Amygdala (tissue), 56 donors: ENCODE measurements at places on chromosomes 6 and 20.

- DNase-seq: no peak
These were observed 688.4 kb downstream of the HTR1B start for GRCh38 chr6:76774781-76775384.

GRCh38 chr6:135623979-135624378 lies 126.4 kb upstream of the AHI1 start:
- no peak for DNase-seq

DNA sequence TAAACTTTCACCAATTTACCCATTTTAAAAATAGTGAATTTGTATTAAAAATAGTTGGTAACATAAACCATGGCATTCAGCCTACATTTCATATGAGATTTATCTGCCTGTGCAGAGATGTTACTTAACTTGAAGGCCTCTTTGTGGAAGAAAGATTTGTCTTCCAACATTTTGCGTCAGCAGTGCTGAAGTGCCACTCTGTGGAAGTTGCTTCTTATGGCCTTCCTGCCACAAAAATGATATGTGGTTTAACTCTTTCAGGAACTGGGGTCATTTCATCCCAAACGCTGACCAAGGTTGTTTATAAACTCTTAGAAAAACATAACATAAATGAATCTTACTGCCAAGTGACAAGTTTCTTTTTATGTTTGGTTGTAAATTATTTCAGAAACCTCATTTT lies 246.8 kb downstream of the ARID1B start:
- no peak for DNase-seq

- DNase-seq: no peak
These were observed 806 bp downstream of the MICAL1 start for GRCh38 chr6:109454496-109455436.

- no peak for DNase-seq
These were observed 28.1 kb downstream of the HUS1B start for GRCh38 chr6:628766-629165.

GRCh38 chr20:50380697-50381040 lies 129.5 kb upstream of the PTPN1 start:
- no peak for DNase-seq

DNA sequence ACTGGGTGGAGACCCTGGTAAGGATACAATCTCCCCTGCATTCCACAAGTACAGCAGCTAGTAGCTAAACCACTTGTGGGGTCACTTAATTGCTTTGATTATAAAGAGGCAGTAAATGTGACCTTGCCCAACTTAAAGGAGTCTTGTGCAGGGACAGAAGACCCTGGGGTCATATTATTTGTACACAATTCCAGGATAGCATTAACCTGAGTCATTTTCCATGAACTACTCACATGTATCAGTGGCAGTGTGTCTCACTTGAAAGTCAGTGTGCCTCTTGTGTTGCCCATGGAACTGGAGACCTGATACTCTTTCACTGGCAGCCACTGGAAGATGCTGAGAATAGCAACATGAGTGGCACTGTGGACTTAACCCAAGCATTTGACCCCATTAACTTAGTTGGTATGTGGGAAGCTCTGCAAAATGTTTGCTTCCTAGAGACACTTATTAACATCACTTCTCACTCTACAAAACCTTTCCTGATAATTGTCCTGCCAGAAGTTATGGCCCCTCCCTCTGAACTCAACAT lies 28.9 kb downstream of the CLIC5 start:
- no peak for DNase-seq

- no peak for DNase-seq
These were observed 14.5 kb downstream of the L3MBTL3 start for GRCh38 chr6:130032758-130033340.

GRCh38 chr20:11497545-11497944 lies 420.1 kb upstream of the BTBD3 start:
- no peak for DNase-seq

- DNase-seq: no peak
These were observed 533.3 kb downstream of the HACE1 start for GRCh38 chr6:104326173-104327001.

DNA sequence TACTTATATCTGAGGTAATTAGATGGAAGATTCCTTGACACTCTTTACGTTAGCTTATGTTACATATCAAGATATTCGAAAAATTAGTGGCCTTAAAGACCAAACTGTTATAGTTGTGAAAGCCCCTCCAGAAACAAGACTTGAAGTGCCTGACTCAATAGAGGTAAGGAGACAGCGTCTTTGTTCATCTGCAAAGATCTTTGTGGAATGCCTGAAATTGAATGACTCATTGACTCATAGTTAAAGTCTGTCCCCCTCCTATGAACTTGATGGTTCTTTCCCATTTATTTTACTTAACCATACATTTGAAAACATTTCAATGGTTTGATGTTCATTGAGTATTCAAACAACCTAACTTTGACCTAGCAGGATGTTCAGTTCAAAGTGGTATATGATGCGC lies 47.6 kb upstream of the CDKAL1 start:
- DNase-seq: no peak

DNA sequence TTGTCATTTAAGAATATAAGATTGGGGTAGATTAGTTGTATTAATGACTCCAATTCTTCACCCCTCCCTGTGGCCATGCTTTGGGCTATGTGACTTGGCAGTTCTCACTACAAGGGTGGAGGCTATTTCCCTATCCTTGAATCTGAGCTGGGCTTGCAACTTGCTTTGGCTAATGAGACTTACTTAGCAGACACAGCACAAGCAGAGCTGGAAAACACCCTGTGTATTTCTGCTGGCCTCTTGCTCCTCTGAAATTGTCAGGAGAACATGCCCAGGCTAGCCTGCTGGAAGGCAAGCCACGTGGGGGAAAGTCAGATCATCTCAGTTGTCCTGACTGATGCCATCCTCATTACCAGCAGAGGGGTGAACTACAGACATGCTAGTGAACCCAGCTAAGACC lies 126.5 kb upstream of the HDGFL1 start:
- DNase-seq: no peak

GRCh38 chr6:108134213-108134970 lies 31.4 kb upstream of the NR2E1 start:
- no peak for DNase-seq

- no peak for DNase-seq
These were observed 27.7 kb downstream of the HIVEP1 start for GRCh38 chr6:12039540-12040459.

- DNase-seq: no peak
These were observed 853.8 kb upstream of the FLRT3 start for GRCh38 chr20:15191082-15191723.

- no peak for DNase-seq
These were observed 5.9 kb downstream of the DLL1 start for GRCh38 chr6:170284866-170285469.

GRCh38 chr6:155419161-155419560 lies 36.5 kb downstream of the NOX3 start:
- DNase-seq: no peak

DNA sequence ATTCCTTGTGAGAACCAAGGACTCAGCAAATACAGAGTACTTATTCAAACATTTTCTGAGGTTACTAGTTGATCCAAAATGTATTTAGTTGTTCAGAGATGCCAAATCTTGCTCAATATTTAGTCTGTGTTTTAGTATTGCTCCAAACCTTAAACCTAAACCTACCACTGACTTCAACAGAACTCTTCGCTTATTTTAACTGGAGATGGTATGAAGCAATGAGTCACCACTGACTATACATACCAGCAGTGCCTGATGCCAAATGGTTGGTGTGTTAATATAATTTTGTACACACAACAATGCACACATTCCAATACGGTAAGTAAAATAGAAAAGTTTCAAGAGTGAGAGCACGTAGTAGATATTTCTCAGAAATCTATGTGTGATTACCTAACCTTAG lies 1.9 kb upstream of the SPTLC3 start:
- DNase-seq: no peak

GRCh38 chr6:170207586-170208181 lies 83.2 kb downstream of the DLL1 start:
- DNase-seq: no peak

DNA sequence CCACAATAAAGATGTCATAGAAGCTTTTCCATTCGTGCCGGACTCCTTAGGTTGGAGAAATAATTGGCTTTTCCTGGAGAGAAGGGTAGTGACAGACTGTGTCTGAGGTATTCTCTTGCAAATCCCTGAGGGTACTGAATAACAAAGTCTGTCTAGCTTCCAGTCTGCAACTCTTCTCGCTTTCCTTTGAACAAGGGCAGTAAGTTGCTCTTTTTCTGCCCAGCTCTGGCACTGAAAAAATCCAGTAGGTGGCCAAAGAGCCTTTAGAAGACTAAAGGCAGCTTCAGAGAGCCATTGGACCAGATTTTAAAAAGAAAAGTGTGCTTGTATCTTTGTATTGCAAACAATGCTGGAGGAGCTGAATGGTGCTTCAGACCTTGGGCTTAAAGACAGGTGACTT lies 20.7 kb upstream of the RREB1 start:
- DNase-seq: no peak

GRCh38 chr6:143676437-143677045 lies 1.2 kb upstream of the PHACTR2 start:
- DNase-seq: no peak

- DNase-seq: no peak
These were observed 81.4 kb downstream of the SOBP start for GRCh38 chr6:107571354-107571753.

DNA sequence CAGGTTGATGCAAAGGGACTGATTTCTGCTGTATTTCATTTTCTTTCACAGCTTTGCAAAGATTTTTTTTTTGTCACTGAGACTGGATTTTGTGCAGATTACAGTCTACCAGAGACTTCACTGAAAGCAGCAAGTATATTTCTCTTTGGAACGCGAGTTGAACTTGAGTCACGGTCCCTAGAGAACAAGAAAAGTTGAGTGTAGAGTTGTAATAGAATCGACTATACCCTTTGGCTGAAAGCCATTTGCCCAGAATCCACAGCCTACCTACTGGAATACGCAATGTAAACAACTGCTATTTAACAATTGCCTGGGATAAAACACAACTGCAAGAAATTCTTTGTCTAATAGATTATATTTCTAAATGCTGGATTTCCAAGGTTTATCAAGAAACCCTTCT lies 520.6 kb downstream of the HDGFL1 start:
- DNase-seq: no peak

DNA sequence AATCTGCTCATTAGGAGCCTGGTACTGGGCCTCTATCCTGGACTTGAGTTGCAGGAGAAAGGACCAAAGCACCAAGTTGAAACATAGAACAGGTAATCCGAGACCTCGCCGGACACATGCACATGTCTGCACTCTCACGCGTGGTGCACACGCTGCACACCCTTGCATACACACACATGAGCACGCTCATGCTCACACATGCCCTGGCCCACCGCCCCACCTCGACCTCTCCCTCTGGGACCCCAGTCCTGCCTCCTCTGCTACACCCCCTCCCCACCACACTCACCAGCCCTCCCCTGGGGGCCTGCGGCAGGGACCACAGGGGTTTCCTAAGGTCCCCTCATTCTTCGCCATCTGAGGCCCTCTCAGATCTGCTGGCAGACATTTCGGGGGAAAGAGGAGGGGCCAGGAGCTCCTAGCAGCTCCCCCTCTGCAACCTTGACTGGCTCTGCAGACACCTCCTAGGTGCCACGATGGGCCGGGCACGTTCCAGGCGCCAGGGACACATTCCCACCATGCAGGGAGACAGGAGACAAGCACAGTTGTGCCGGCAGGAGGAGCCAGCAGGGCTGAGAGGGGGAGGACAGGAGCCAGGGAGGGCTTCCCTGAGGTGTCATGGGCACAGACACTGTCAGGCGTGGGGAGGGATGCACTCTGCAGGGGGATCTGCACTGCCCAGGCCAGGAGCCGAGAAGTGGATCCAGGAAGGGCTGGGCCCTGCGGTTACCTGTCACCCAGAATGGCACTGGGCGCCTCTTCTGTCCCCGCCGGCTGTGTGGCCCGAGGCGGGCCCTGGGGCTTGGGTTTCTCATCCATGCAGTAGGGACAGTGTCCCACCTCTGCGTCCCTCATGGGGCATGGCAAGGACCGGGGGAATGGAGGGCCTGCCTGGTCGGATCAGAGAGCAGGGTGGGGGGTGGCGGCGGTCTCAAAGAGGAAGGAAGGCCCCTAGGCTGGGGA lies 25.6 kb upstream of the LSM14B start:
- DNase-seq: no peak

- no peak for DNase-seq
These were observed 2.3 kb upstream of the OCSTAMP start for GRCh38 chr20:46552460-46553420.

DNA sequence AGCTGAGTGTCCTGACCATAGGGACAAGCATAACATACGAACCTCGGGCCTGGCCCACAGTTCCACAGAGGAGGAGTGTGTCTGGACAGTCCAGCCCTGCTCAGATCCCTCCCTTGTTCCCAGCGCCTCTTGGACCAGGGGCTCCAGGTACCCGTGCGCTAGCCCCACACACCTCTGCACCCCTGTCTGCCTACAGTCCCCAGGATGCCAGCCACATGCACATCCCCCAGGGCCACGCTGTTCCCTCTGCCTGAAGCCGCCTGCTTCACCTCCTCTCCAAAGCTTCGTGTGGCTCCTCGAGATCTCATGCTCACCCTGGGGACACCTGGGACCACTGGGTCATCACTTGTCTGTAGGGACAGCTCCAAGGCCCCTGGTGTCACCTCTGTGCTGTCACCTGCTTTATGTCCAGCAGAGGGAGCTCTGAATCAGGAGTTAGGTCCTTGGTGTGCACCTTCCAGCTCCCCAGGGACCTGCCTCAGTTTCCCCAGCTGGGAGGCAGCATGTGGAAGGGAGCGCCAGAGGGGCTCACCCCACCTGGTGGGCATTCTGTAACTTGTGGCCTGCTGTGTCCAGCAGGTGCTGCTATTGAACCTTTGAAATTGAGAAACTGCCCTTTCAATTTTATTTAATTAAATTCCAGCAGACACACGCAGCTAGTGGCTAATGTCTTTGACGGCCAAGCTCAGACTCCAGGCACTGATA lies 7.3 kb upstream of the YTHDF1 start:
- no peak for DNase-seq

DNA sequence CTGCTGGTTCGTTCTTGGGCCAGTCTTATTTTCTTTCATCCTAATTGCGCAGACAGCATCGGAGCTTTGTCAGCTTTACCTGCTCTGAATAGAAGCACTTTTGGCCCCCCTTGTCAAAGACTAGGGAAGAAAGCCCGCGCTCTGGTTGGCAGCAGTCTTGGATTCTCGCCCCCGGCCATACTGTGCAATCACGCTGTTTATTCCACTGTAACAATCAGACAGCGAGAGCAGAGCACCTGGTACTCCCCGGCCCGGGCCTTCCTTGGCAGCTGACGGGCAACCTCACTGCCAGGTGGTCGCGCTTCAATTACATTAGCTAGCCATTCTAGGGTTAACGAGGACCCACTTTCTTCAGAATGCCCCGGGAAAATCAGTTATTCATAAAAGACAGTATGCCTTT lies 72.6 kb downstream of the INSM1 start:
- no peak for DNase-seq

DNA sequence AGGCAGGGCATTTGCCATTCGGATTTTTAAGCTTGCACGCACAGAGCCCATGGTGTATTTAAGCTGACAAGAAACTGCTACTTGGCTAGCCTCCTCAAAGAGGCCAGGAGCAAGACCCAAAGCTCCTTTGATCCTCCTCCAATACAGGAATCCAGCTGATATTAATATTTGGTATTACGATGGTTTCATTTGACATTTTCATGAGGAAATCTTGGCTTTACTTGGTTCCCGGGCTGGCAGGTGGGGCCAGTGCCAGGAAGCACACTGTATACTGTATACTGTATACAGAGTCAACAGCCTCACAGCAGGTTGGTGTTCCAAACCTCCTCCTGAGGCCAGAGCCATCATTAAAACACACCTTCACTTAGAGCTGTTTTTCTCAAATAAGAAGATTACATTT lies 138.2 kb upstream of the ARMC2 start:
- no peak for DNase-seq

- DNase-seq: no peak
These were observed 219.8 kb upstream of the MANEA start for GRCh38 chr6:95357380-95358020.
